ENCODE measurements at places on chromosomes 2 and 18.
A peak's percentile ranks its signal among the peaks of the same experiment; 100 is the strongest.

GRCh38 chr2:96145036-96145847, at the start of gene DUSP2:
Gene DUSP2 (minus strand): TSS chr2:96145440. CDS start chr2:96145354, 86 bp downstream.
- peak; percentile 81 for DNase-seq

GRCh38 chr2:142270291-142270690, 139.5 kb upstream of the LRP1B start:
- DNase-seq = no peak

DNA sequence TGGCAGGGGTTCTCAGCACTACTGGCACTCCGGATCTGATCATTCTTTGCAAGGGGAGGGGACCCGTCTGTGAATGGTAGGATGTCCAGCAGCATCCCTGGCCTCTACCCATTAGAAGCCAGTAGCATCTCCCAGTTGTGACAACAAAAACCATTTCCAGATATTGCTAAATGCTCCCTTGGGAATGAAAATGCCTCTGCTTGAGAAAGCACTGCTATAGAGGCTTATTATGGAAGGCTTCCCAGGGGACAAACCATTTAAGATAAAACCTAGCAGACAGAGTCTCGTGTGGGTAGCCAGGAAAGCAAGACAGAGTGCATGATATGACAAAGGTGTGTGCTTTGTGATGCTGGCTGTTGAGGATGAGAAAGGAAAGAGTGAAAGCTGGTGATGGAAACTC, 273.7 kb downstream of the TMX3 start:
- DNase-seq = no peak

DNA sequence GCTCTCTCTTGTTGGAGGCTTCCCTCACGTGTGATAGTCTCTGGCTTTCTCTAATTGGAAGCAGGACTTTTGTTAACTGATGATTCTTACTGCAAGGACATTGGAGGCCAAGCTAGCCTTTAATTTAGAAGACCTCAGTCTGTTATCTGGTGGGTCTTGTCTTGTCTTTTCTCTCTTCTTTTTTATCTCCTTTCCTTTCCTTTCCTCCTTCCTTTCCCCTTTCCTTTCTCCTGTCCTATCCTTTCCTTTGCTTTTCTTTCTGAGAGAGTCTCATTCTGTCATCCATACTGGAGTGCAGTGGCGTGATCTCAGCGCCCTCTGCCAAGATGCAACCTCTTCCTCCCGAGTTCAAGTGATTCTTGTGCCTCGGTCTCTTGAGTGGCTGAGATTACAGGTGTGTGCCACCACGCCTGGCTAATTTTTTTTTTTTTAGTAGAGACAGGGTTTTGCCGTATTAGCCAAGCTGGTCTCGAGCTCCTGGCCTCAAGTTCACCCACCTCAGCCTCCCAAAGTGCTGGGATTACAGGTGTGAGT, 18.1 kb downstream of the CCNYL1 start:
- no peak for DNase-seq

GRCh38 chr18:45836242-45837205, 11.0 kb downstream of the SIGLEC15 start:
- DNase-seq = no peak

DNA sequence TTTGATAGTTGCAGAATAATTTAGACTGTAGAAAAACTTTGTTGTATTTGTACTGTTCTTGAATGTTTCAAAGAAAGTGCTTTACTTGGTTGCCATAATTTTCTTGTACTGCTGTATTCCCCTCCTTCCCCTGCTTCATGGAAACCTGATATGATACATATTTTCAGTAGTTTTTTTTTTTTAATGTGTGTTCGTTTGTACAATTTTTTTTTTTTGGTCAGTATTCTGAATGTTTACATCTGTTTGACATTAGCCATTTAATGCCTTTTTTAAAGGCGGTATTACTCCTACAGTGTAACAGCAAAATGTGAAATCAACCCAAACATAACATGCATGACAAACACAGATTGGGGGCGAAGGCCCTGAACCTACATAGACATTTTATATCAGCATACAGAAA, 172.3 kb downstream of the ASXL3 start:
- DNase-seq = no peak

DNA sequence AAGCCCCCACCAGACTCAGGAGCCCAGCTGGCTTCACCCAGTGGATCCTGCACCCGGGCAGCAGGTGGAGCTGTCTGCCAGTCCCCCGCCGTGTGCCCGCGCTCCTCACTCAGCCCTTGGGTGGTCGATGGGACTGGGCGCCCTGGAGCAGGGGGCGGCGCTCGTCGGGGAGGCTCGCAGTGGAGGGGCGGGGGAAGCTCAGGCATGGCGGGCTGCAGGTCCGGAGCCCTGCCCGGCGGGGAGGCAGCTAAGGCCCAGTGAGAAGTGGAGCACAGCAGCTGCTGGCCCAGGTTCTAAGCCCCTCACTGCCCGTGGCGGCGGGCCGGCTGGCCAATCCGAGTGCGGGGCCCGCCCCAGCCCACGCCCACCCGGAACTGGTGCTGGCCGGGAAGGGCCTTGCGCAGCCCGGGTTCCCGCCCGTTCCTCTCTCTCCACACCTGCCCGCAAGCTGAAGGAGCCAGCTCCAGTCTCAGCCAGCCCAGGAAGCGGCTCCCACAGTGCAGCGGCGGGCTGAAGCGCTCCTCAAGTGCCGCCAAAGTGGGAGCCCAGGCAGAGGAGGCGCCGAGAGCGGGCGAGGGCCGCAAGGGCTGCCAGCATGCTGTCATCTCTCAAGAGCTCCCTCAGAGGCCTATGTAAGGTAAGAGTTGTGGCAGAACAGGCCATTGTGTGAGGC, 1307.8 kb upstream of the TMEFF2 start:
- DNase-seq = no peak

DNA sequence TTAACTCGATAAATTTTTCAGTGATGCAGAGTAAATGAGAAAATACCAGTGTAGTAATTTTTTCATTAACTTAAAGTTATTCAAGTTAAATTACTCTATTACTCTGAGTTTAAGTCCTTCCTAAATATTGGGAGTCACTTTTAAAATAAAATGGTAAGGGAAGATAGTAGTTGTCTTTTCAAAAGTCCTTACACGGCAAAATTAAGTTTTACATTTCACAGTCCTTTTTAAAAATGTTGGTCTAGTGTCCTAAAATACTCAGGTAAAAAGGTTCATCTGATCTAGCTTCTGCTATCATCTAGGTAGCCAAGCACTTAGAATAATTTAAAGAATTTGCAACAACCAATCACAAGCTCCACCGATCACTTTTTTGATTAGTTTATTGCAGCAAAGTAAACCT, 146.9 kb downstream of the MEMO1 start:
- no peak for DNase-seq
